Skin of body (tissue), 3 donors: ENCODE measurements at places on chromosomes 5 and 9. TPM values are rescaled to one million over a fixed set of nuclear protein-coding genes. Genes with fewer than 3 reads are reported as not detected.

- no peak for DNase-seq
Observed at GRCh38 chr5:159184858-159185381, 24.4 kb downstream of the RNF145 start.

DNA sequence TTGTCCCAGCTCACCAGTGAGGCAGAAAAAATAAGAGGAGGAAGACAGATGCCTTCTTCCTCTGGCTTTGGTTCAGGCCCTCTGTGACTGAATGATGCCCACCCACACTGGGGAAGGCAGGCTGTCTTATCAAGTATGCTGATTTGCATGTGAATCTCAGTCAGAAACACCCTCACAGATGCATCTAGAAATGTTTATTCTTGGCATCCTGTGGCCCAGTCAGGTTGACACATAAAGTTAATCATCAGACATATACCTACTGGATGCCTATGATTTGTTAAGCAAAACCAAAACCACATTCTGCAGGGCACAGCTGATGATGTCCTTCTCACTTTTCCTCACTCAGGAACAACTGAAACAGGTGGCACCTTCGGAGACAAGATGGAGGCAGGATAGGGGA, 243.4 kb upstream of the KCNN2 start:
- no peak for DNase-seq

DNA sequence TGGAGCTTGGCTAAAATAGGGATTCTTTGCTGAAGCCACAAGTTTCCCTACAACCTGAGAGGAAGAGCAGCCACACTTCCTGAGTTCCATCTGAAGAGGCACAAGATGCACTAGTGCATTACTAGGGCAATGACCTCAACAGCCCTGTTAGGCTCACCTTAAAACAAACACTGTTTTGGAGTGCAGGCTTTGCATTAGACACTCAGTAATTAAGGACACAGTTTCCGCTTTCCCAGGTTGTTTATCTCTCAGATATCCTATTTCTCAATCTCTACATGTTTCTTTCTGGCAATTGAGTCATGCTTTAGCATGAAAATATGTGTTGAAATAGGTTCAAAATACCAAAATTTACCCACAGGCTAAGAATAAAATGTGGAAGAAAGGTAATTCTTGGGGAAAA, 34.2 kb downstream of the EMB start:
- DNase-seq = no peak

DNA sequence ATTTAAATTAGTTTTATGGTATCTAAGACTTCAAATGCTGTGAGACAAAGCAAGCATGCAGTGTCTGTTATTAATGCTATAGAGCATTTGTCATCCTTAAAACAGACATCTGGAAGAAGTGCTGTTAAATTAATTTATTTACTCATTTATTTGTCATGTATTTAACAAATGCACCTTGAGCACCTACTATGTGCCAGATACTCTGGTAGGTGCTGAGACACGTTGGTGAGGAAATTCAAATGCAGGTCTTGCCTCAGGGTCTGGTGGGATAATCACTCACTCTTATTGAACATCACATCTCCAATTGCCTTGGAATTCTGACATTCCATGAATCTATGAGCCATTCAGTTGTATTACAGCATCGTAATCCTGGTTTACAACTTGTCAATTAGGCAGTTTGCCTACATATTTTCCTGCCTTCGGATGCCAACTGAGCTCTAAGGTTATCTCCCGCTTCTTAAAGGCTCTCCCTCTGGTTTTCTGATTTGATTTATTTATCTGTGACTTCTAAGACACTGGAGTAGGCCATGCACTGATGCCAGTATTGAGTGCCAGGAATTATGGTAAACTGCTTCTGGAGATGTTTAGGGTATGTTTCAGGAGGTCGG, 56.0 kb upstream of the RPS23 start:
- DNase-seq = peak; percentile 57

DNA sequence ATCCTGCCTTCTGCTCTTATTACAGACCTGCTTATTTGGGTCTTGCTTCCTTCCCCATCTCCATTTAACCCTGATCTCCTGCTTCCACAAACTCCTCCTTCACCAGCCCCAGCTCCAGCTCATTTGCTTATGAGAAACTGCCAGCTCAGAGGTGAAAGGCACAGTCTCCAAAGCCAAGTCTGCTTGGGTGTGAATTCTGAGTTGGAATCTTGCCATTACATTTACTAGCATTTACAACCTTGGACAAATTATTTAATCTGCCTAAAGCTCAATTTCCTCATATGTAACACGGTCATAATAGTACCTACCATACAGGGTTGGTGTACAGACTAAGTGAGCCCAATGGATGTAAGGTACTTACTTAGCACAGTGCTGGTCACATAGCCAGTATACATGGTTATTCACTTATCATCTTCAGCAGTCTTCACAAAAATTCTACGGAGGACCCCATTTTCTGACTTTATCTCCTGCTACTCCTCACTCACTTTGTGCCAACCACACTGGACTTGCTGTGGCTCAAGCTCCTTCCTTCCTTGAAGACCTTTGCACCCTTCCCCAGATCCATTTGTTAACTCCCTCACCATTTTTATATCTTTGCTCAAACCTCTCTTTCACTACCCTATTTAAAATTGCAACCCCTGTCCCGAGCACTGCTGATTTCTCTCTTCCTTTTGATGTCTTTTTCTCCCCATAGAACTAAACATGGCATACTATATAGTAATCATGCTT, 86.2 kb downstream of the DOCK2 start:
- no peak for DNase-seq

DNA sequence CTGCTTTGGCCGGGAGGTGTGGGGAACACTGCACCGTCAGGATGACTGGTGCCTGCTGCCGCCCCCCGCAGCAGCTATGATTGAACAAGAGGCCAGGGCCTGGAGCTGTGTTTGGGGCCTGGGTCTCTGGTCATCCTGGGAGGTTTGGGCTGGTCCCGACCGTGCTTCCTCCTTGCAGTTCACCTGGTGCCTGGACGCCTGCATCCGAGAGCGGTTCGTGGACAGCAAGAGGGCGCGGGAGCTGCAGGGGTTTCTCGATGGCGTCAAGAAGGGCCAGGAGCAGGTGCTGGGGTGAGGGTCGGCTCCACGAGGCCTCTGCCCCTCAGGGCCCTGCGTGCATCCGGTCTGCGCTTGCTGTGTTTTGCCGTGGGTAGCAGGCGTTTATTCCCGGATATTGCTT, 8.9 kb downstream of the NELFB start:
- no peak for DNase-seq

GRCh38 chr5:9473624-9474023, 72.3 kb downstream of the SEMA5A start:
- peak; percentile 42 for DNase-seq

GRCh38 chr9:36187414-36187813, 3.3 kb upstream of the CLTA start:
- DNase-seq = no peak

DNA sequence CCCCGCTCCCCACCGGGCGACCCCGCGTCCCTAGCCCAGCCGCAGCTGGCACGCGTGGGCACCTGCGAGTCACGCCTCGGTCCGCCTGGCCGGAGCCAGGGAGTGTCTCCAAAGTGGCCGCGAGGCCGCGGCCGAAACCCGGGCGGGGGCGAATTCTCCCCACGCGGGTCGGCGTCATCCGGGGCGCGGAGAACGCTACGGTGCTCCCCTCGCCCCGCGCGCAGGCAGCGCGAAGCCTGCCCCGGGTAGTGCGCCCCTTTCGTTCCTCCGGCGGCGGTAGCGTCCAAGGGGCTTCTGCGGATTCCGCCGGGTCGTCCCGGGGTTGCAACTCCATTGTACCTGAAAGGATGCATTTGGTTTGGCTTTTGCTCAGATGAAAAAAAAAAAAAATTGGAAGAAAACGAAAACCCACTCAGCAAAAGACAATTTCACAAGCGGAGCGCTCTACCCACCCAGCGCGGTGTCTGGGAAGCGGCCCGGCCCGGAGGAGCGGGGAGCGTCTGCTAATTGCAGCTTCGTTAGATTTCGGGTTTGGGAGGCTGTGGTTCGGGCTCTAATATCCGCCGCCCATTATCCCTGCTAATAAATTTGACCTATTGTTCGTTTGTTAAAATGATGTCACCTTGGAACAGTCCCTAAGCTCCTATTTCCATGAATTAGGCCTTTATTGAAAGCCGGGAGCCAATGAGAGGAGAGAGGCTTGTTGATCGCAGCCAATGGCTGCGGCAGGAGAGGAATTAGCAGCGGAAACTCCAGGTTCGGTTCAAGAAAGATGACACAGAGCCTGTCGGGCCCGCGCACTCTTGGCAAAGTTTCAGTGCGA, at the start of gene TLX3:
TLX3 (plus strand) TSS at position 796 of the 823 bp plus-strand sequence. CDS start 118 bp downstream, outside the sequence.
- no peak for DNase-seq

DNA sequence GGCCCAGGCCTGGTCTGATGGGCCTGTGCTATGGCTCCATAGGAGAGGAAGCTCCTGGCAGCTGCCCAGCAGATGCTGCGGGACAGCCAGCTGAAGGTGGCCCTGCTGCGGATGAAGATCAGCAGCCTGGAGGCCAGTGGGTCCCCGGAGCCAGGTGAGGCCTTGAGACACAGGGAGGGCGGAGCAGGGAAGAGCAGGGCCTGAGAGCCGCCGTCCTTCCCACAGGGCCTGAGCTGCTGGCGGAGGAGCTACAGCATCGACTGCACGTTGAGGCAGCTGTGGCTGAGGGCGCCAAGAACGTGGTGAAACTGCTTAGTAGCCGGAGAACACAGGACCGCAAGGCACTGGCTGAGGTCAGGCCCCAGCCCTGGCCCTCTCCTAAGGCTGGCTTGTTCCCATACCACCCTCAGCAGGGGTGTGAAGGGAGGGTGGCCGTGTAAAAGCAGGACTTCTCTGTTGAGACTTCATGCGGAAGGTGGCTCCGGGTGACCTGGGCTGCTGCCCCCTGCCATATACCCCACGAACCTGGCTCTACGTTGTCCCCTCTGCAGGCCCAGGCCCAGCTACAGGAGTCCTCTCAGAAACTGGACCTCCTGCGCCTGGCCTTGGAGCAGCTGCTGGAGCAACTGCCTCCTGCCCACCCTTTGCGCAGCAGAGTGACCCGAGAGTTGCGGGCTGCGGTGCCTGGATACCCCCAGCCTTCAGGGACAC, 4.5 kb downstream of the PKN3 start:
- no peak for DNase-seq

DNA sequence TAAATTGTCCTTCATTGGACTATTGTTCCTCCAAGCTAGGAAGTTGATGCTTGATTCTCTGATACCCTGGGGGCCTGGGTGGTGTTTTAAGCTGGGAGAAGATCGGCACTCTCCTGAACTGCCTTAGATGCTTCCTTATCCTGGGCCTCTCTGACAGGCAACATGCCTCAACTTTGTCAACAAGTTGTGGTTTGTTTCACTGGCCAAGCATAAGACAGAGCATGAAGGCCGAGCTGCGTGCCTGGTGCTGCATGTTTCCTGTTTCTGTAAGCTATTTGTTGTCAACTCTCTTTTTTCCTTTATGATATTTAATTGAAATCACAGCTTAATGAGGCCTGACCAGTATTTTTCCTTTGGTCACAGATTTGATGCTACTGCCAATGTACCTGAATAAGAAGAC, 187.6 kb upstream of the TNC start:
- no peak for DNase-seq

- DNase-seq = peak; percentile 82
Observed at GRCh38 chr9:35658137-35658967, at the start of gene CCDC107. TSS of gene CCDC107 (plus strand) at chr9:35658292. CDS start at chr9:35658380, 88 bp downstream.

- no peak for DNase-seq
Observed at GRCh38 chr5:72244862-72245371, 75.1 kb downstream of the MRPS27 start.

DNA sequence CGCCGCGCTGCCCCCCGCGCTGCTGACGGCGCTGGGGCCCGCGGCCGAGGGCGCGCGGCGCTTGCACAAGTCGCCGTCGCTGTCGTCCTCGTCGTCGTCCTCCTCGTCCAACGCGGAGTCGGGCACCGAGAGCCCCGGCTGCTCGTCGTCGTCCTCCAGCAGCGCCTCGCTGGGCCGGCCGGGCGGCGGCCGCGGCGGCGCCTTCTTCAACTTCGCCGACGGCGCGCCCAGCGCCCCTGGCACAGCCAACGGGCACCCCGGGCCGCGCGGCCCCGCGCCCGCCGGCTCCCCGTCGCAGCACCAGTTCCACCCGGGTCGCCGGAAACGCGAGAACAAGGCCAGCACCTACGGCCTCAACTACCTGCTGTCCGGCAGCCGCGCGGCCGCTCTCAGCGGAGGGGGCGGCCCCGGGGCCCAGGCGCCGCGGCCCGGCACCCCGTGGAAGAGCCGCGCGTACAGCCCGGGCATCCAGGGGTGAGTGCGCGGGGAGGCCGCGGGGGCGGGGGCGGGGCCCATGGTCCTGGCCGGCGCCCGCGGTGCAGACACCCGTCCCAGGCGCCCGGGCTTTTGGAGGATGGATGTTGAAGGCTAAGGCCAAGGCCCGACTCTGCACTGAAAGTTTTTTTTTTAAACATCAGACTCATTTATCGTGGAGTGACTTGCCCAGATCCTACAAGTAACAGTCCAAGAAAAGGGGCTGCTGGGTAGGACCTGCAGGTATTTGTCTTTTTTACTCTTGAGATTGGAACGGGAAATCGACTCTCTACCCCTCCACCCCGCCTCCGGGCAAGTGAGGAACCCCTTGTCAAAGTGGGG, 1.2 kb downstream of the TENT4A start:
- no peak for DNase-seq

GRCh38 chr9:7401116-7401515, 398.5 kb downstream of the DMAC1 start:
- DNase-seq = no peak

- no peak for DNase-seq
Observed at GRCh38 chr9:68969538-68969937, 44.4 kb downstream of the PRKACG start.

DNA sequence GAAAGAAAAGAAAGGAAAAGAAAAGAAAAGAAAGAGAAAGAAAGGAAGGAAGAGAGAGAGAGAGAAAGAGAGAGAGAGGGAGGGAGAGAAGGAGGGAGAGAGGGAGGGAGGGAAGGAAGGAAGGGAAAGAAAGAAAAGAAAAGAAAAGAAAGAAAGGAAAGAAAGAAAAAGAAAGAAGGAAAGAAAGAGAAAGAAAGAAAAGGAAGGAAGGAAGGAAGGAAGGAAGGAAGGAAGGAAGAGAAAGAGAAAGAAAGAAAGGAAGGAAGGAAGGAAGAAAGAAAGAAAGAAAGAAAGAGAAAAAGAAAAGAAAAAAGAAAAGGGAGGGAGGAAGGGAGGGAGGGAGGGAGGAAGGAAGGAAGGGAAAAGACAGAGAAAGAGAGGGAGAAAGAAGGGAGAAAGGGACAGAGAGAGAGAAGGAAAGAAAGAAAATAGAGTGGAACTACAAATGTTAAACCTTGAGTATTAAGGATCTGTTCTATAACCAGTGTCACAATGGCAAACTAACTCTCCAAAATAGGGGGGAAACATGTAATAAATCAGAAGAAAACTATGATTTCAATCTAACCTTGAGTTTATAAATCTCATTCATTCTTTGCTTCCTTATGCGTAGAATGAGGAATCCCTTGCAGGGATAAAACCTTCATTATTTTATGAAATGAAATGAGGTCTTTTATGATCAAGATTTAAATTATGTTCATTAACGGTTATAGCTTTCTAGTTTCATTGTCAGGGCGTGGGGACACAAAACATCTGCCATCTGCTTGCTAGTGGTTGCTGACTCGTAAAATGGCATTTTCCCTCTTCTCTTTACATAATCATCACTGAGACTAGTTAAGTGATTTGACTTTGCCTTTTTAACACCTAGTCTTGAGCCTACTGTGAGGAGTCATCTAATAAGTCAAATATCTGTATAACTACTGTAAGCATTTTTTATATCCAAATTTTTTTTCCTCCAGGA, 40.7 kb upstream of the RAD23B start:
- no peak for DNase-seq

The PLAC8L1 gene
- total RNA-seq = not detected

The SPATA31A3 gene
- not detected for total RNA-seq

The TMED7 gene
- total RNA-seq = 64.7 TPM

The STPG3 gene
- not detected for total RNA-seq

The ADAMTS19 gene
- total RNA-seq = 45.3 TPM

The ASPN gene
- 197 TPM for total RNA-seq

The TLX3 gene
- total RNA-seq = not detected

The CDC25C gene
- 3.5 TPM for total RNA-seq

The MCCC2 gene
- 25.5 TPM for total RNA-seq

The C9 gene
- 0.10 TPM for total RNA-seq
